Activated CD4-positive, alpha-beta T cell treated with anti-CD3 and anti-CD28 coated beads, Interleukin-2, amount 10 ng/mL, durations not matched to agents 7 days and 5 days (primary cell): ENCODE measurements at places on chromosomes 6 and 20.

DNA sequence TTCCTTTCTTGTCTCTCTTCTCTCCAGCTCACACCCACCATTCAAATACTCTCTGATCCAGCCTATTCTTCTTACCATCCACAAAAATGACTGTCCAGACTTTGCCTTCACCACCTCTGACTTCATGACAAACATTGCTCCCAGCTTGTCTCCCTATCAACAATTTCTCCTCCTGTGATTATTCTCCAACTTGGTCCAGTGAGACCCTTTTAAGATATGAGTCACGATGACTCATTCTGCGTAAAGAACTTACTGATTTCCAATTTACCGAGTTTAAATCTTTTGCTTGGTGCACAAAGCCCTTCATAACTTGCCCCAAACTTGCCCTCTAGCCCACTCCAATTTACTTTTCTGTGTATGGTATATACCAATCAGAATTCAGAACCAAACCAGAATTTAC is 833.2 kb downstream of the MAFB start:
- DNase-seq = no peak

DNA sequence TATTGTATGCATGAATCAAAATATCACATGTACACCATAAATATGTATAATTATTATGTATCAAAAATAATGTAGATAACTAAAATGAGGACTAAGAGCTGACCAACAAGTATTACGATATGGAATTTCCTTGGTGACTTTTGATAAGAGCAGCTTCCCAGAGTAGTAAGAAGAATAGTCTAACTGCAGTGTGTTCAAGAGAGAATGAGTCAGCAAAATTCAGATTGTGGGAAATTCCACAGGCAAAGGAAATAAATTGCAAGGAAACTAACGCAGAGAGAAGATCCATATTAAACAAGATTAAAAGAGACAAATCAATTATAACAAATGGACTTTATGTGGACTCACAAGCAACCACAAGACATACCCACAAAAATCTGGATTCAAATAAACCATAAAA is 26.4 kb downstream of the FRK start:
- no peak for DNase-seq

- DNase-seq = no peak
These were observed 120.3 kb upstream of the MOCS1 start for GRCh38 chr6:40054602-40055001.

DNA sequence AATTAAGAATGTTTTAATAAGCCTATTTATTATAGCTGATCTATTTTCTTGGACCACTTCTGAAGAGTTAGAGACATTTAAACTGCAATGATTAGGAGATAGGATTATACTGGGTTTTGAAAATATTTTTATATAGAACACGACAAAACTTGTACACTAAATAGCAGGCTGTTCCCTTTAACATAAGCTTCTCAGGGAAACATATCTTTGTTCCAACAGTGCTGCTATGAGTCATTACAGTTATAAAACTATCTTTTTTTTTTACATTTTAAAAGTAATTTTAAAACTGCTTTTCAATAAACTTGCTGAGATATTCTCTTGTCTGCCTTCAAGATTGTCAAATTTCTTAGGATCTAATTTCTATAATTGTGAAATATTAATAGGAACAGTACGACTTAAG is 389.1 kb downstream of the ARHGAP18 start:
- DNase-seq = no peak

DNA sequence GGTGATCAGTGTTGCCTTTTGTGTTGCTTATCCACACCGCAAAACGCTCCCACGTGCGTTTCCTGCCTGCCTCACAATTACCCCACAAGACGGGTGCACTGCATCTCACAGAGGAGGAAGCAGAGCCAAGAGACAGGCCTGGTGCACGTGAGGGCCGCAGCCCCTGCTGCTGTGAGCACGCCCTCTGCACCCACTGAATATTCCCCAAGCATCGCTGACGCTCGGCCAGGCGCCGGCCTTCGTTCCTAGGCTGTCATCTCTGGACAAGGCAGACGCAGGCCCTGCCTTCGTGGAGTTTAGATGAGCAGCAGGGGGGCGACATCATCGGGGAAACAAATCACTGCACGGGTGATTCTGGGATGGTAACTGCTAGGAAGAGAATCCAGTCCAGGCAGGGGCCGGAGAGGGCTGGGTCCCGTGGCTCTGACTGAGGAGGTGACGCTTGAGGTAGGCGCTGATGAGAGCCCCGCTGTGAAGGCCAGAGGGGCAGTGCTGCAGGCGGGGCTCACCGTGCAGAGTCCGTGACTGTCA is 162.4 kb upstream of the QKI start:
- DNase-seq = no peak

GRCh38 chr20:52820641-52821292 is 151.4 kb upstream of the TSHZ2 start:
- DNase-seq = no peak

DNA sequence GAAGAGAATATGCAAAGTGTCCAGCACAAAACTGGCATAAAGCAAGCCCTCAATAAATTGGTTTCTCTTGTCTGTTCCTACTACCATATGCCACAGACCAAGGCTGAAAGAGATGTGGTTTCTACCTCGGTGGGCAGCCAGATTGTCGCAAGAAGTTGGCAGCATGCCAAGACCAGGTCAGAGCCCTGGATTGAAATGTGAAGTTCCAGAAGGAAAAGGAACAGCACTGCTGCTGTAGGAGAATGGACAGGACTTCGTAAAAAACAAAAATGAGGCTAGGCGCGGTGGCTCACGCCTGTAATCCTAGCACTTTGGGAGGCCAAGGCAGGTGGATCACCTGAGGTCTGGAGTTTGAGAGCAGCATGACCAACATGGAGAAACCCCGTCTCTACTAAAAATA is 22.1 kb downstream of the MRPL14 start:
- no peak for DNase-seq

- DNase-seq = no peak
These were observed 32.4 kb downstream of the WRNIP1 start for GRCh38 chr6:2797564-2798031.
